Spinal cord (tissue), 10 donors: ENCODE measurements at places on chromosomes 4 and X. TPM values are rescaled to one million over a fixed set of nuclear protein-coding genes. Genes with fewer than 3 reads are reported as not detected.

- H3K4me1 ChIP-seq: peaks cover 14% of the 10 kb centered on the region
- H3K27ac ChIP-seq: peak overlapping the region; percentile 30
- DNase-seq: no peak
- no peaks in the 10 kb centered on the region for H3K36me3 ChIP-seq
- peaks cover 16% of the 10 kb centered on the region for H3K27me3 ChIP-seq
Measured at GRCh38 chr4:163344147-163345125, 744 bp downstream of the NPY5R start.

DNA sequence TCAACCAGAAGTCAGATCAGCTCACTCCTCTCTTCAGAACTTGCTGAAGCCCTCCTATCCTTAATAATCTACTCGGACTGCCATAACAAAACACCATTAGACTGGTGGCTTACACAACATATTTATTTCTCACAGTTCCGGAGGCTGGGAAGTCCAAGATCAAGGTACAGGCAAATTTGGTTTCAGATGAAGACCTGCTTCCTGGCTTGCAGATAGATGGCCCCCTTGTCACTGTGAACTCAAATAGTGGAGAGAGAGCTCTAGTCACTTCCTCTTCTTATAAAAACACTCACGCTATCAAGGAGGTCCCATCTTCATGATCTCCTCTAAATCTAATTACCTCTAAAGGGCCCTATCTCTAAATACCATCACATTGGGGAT lies 125.1 kb downstream of the CAMK2D start:
- no peaks in the 10 kb centered on the region for H3K27me3 ChIP-seq
- no peak overlapping the region for H3K4me3 ChIP-seq
- peak overlapping the region; percentile 37 for H3K27ac ChIP-seq
- H3K4me1 ChIP-seq: peaks cover 3% of the 10 kb centered on the region
- no peaks in the 10 kb centered on the region for H3K36me3 ChIP-seq

DNA sequence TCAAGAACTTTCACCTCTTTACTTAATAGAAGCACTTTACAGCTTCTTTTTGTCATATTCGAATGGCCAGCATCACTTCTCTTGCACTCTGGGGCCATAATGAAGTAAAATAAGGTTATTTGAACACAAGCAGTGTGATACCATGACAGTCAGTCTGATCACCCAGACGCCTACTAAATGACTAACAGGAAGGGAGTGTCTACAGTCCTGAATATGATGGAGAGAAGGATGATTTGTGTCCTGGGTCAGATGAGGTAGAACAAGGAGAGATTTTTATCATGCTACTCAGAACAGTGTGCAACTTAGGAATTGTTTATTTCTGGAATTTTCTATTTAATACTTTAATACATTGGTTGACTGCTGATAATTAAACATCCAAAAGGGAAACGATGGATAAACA lies 284.2 kb upstream of the F9 start:
- H3K36me3 ChIP-seq: no peaks in the 10 kb centered on the region
- no peak for DNase-seq
- H3K27ac ChIP-seq: no peak overlapping the region
- no peaks in the 10 kb centered on the region for H3K27me3 ChIP-seq
- no peaks in the 10 kb centered on the region for H3K4me1 ChIP-seq

GRCh38 chr4:182914357-182914756 lies 2.8 kb downstream of the DCTD start:
- no peak overlapping the region for H3K4me3 ChIP-seq
- H3K4me1 ChIP-seq: peaks cover 15% of the 10 kb centered on the region
- H3K36me3 ChIP-seq: peaks cover 11% of the 10 kb centered on the region
- H3K27ac ChIP-seq: no peak overlapping the region
- no peaks in the 10 kb centered on the region for H3K27me3 ChIP-seq

DNA sequence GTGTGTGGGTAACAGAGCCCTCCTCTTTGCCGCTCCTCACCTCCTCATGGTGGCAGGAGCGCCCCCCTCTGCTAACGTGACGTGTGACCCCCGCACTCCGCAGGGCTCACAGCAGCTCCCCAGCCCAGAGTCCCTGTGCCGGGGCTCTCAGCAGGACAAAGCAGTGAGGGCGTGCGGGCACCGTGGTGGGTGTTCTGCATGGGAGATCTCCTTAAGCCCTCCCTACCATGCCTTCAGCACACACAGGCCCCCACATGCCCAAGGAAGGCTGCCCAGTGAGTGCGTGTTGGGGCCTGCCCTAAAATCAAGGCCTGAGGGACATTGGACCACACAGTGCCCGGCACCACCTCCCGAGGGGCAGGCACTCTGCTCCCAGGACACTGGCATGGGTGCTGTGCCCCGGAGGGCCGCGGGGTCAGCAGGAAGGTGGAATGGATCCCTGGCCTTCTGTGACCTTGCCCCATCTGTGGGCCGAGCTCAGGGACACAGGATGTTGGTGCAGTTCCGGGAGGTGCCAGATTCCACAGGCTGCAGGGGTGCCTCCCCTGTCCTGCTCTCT lies 10.1 kb downstream of the PSAPL1 start:
- no peak overlapping the region for H3K27ac ChIP-seq
- H3K4me1 ChIP-seq: peaks cover 46% of the 10 kb centered on the region
- H3K4me3 ChIP-seq: no peak overlapping the region
- DNase-seq: no peak
- H3K27me3 ChIP-seq: no peaks in the 10 kb centered on the region

GRCh38 chr4:179563741-179564140 lies 2121.5 kb upstream of the AGA start:
- H3K27ac ChIP-seq: no peak overlapping the region
- no peak overlapping the region for H3K4me3 ChIP-seq
- DNase-seq: no peak
- no peaks in the 10 kb centered on the region for H3K36me3 ChIP-seq
- H3K4me1 ChIP-seq: no peaks in the 10 kb centered on the region

GRCh38 chr4:97142410-97142809 lies 1000.9 kb downstream of the STPG2 start:
- no peak for DNase-seq
- no peak overlapping the region for H3K27ac ChIP-seq
- no peaks in the 10 kb centered on the region for H3K27me3 ChIP-seq
- no peak overlapping the region for H3K4me3 ChIP-seq
- no peaks in the 10 kb centered on the region for H3K36me3 ChIP-seq

- no peaks in the 10 kb centered on the region for H3K4me1 ChIP-seq
- no peak overlapping the region for H3K4me3 ChIP-seq
- DNase-seq: no peak
- H3K27ac ChIP-seq: no peak overlapping the region
Measured at GRCh38 chrX:143663755-143664154, 27.9 kb upstream of the SLITRK4 start.

The C4orf51 gene
- not detected for total RNA-seq

GRCh38 chr4:108224611-108225053 lies 55.9 kb upstream of the LEF1 start:
- no peak for DNase-seq
- no peaks in the 10 kb centered on the region for H3K36me3 ChIP-seq
- no peak overlapping the region for H3K27ac ChIP-seq
- no peaks in the 10 kb centered on the region for H3K4me1 ChIP-seq
- H3K27me3 ChIP-seq: no peaks in the 10 kb centered on the region

GRCh38 chr4:84050015-84050414 lies 449.1 kb downstream of the NKX6-1 start:
- no peaks in the 10 kb centered on the region for H3K36me3 ChIP-seq
- no peak overlapping the region for H3K27ac ChIP-seq
- H3K4me1 ChIP-seq: no peaks in the 10 kb centered on the region
- no peak overlapping the region for H3K4me3 ChIP-seq

DNA sequence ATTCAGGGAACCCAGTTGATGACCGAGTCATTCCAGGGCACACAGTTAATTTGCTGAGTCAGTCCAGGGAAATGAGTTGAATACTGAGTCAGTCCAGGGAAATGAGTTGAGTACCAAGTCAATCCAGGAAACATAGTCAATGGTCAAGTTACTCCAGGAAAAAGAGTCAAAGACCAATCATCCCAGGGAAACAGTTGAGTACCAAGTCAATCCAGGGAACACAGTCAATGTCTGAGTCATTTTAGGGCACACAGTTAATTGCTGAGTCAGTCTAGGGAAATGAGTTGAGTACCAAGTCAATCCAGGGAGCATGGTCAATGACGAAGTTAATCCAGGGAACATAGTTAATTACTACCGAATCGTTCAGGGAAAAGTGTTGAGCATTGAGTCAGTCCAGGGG lies 754.4 kb downstream of the NLGN4X start:
- no peak overlapping the region for H3K27ac ChIP-seq
- DNase-seq: no peak
- no peaks in the 10 kb centered on the region for H3K4me1 ChIP-seq
- no peaks in the 10 kb centered on the region for H3K27me3 ChIP-seq
- no peaks in the 10 kb centered on the region for H3K36me3 ChIP-seq

DNA sequence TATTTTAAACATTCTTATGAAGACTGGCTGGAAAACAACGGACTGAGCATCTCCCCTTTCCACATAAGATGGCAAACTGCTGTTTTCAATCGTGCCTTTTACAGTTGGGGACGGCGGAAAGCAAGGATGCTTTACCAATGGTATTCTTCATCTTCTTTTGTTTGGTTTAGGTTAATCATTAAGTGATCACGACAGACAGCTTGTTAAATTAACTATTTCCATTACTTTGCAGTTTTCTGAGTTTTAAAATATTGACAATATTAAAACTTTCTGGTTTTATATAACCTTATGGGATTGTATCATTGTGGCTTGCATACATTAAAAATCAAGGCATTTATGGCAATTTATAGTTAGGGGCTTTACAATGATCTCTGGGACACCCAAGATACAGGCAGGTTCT lies 3.8 kb downstream of the MBTPS2 start:
- H3K27me3 ChIP-seq: peaks cover 2% of the 10 kb centered on the region
- H3K4me3 ChIP-seq: no peak overlapping the region
- H3K36me3 ChIP-seq: peaks cover 4% of the 10 kb centered on the region

DNA sequence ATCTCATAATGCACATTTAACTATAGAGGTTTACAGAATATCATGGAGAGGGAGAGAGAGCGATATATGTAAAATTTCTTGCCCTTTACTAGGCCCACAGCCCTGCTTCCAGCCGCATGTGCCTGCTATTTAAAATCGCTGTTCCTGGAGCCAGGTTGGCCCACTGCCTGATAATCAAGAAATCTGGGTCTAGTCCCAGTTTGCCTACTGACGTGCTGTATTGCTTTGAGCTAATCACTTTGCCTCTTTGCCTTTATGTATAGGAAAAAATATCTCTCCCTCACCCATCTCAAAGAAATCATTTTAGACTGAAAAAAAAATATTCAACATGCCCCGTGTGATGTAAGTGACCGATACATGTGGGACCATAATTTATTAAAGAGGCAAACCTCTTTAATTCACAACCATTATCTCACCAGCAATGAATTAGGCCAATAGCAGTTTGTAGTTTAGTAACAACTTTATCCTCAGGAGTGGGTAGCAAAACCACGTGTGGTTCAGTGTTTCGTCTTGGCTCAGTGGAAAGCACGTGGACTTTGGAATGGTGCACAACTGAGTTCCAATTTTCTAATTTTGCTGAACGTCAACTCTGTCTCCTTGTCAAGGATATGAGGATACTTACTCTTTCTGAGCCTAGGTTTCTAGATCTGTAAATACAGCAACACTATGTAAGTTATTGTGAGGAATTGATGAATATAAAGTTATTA lies 62.6 kb downstream of the GRXCR1 start:
- H3K27ac ChIP-seq: no peak overlapping the region
- DNase-seq: no peak
- no peaks in the 10 kb centered on the region for H3K4me1 ChIP-seq
- no peaks in the 10 kb centered on the region for H3K27me3 ChIP-seq

DNA sequence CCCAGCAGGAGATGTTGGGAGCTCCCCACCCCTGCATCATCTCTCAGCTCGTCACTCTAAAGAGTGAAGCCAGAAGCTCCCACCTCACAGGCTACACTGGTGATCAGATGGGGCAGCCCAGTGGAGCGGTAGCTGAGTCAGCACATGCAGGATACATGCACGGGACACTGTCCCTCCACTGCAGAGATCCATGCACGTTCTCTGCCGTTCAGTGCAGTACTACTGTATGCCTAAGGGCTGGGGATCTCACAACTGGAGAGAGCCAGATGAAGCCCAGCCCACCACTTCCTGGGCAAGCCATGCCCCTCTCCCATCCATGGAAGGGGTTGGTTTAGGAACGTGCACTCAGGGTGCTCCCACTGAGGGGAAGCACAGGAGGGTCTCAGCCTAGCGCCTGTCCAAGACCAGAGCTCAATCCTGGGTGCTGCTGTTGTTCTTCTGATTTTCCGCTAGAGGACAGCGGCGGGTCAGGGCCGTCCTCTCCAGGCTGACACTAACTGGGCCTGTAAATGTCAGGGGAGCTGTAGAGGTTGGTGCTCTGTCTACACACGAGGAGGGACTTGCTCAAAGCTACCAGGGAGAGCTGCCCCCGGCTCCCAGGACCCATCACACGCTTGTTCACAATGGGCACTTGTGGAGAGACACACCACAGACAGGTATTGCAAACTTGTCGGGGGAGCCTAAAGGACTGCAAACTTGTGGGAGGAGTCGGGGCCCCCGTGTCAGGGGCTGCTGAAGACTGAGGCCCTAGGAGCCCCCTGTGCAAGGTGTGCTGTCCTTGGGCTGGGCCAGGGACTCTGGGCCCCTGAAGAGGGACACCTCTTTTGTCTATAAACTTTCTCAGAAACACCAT lies 18.2 kb upstream of the ABLIM2 start:
- DNase-seq: no peak
- peaks cover 7% of the 10 kb centered on the region for H3K4me1 ChIP-seq
- no peaks in the 10 kb centered on the region for H3K27me3 ChIP-seq
- H3K36me3 ChIP-seq: no peaks in the 10 kb centered on the region

GRCh38 chr4:149291463-149291862 lies 524.2 kb downstream of the IQCM start:
- H3K4me1 ChIP-seq: no peaks in the 10 kb centered on the region
- H3K4me3 ChIP-seq: no peak overlapping the region
- H3K27ac ChIP-seq: no peak overlapping the region
- no peak for DNase-seq
- no peaks in the 10 kb centered on the region for H3K27me3 ChIP-seq

DNA sequence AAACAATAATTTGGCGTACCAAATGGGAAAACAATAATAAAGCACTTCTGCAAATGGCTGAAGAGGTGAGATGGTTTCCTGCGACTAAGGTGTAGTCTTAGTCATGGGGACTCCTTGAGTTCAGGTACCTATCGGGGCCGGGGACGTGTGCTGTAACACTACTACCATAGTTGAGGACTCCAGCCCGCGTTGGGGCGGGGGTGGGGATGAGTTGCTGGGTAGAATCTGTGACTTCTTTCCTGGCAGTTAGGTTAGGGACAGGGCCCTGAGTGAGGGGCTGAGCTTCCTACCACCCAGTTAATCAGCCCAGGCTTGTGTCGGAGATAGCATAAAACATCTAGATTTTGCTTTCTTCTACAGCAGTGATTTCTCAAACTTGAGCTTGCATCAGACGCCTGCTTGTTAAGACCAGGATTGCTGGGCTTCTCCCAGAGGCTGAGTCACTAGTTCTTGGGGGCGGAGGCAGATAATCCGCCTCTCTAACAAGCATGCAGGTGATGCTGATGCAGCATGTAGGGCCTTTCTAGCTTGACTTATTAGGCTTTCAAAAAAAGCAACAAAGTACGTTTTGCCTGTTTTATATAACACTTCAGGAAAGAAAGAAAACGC lies 30.2 kb downstream of the RBBP7 start:
- H3K27me3 ChIP-seq: peaks cover 20% of the 10 kb centered on the region
- H3K36me3 ChIP-seq: peaks cover 12% of the 10 kb centered on the region
- no peak overlapping the region for H3K4me3 ChIP-seq
